ENCODE measurements at places on chromosomes 5 and 9. TPM values are rescaled to one million over a fixed set of nuclear protein-coding genes. Genes with fewer than 3 reads are reported as not detected.

DNA sequence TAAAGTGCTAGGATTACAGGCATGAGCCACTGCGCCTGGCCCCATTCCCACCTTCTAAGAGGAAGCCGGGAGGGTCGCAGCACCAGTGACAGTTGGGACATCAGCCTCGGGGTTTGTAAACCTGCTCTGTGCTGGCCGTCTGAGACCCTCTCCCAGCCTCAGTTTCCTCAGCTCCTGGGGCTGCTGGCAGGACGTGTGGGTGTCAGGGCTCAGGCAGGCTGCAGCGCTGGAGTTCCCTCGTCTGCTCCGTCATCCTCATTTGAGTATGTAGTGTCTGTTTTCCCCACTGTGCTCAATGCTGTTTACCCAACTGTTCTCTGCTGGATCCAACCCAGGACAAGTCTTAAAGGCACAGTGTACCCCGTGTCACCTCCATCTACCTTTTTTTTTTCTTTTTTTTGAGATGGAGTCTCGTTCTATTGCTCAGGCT lies 2.0 kb upstream of the NINJ1 start:
- no peaks in the 10 kb centered on the region for H3K36me3 ChIP-seq
- DNase-seq: no peak
- peaks cover 8% of the 10 kb centered on the region for H3K4me1 ChIP-seq
- H3K27ac ChIP-seq: no peak overlapping the region

DNA sequence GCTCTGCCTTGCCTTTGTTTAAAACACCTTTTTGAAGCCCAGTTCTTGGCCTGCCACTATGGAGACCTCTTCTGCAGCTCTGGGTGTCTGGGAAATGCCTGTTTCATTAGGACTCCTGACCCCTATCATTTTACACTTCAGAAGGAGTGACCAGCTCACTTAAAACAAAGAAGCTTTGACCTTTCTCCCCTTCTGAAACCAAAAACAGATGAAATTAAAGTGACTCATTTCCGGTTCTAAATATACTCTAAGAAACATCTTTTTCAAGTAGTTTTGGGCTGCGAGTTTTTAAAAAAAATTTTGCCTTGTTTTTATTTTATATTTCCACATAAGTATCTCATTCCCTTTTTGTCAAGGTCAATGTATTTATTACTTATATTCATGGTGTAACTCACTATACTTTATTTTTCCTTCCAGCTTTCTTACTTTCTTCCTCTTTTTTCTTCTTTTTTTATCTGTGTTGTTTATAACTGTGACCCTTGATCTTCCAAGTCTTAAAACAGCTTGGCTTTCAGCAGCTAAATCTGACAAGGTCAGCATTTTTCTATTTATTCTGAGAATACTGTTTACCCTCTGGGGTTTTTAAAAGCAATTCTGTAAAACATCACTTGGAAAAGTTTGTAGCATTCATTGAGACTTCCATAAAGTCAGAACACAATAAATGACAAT lies 672.9 kb downstream of the NR2F1-AS1 start:
- H3K4me3 ChIP-seq: no peak overlapping the region
- no peaks in the 10 kb centered on the region for H3K27me3 ChIP-seq
- no peak for DNase-seq
- H3K4me1 ChIP-seq: no peaks in the 10 kb centered on the region
- no peaks in the 10 kb centered on the region for H3K36me3 ChIP-seq
- H3K27ac ChIP-seq: peak overlapping the region; percentile 19

DNA sequence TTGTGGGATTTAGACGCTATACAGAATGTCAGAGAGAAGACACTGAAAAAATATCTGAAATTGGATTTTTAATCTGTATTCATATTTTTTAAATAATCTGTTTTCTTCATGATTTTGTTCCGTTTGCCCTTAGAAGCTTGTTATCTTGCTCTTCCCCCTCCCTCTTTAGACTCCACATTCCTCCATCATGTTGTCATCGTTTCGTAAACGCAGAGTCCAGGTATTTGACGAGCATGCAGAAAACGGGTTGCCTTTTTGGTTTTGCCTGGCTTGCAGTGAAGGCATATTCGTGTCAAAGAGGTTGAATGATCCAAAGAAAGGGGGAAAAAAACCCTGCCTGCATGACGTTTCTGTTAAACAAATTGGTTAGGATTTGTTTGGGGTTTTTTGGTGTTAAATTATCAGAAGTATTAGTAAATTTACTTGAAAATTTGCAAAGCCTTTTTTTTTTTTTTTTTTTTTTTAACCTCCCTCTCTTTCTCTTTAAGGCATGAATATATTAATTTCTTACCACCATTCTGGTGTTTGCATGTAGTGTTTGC lies 2.9 kb downstream of the SPTAN1 start:
- peaks cover 16% of the 10 kb centered on the region for H3K36me3 ChIP-seq
- peak overlapping the region; percentile 96 for H3K4me3 ChIP-seq
- no peaks in the 10 kb centered on the region for H3K27me3 ChIP-seq
- peaks cover 20% of the 10 kb centered on the region for H3K4me1 ChIP-seq
- peak; percentile 76 for DNase-seq
- H3K27ac ChIP-seq: peak overlapping the region; percentile 58

DNA sequence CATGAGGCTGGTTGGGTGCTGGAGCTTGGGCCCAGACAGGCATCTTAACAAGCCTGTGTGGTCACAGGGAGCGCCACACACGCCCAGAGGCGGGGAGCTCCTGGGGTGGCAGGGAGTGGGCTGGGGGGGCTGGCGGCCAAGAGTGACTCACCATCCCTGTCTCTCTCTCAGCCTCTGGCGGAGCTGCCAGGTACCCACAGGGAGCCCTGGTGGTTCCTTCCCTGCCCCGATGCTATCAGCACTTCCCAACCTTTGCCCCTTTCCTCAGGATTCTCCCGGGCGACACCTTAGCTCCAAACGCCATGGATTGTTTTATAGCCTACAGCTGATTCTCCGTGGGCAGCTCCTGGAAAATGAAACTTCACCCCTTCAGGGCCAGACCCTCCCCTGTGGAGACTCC lies 5.5 kb downstream of the SLC9A3 start:
- H3K4me1 ChIP-seq: peaks cover 10% of the 10 kb centered on the region
- peaks cover 46% of the 10 kb centered on the region for H3K27me3 ChIP-seq
- no peaks in the 10 kb centered on the region for H3K36me3 ChIP-seq
- H3K27ac ChIP-seq: no peak overlapping the region
- DNase-seq: no peak

GRCh38 chr5:109767997-109768396 lies 78.3 kb downstream of the MAN2A1 start:
- no peak overlapping the region for H3K27ac ChIP-seq
- no peaks in the 10 kb centered on the region for H3K4me1 ChIP-seq
- peaks cover 33% of the 10 kb centered on the region for H3K36me3 ChIP-seq
- no peaks in the 10 kb centered on the region for H3K27me3 ChIP-seq

PIP5K1B gene
- 9.1 TPM for total RNA-seq

CBY3 gene
- not detected for total RNA-seq

STPG3 gene
- total RNA-seq: not detected

ISL1 gene
- total RNA-seq: 6.1 TPM

GRCh38 chr5:5629607-5629978 lies 207.1 kb downstream of the ICE1 start:
- no peak overlapping the region for H3K4me3 ChIP-seq
- H3K4me1 ChIP-seq: no peaks in the 10 kb centered on the region
- no peaks in the 10 kb centered on the region for H3K27me3 ChIP-seq
- H3K27ac ChIP-seq: no peak overlapping the region
- no peak for DNase-seq

DNA sequence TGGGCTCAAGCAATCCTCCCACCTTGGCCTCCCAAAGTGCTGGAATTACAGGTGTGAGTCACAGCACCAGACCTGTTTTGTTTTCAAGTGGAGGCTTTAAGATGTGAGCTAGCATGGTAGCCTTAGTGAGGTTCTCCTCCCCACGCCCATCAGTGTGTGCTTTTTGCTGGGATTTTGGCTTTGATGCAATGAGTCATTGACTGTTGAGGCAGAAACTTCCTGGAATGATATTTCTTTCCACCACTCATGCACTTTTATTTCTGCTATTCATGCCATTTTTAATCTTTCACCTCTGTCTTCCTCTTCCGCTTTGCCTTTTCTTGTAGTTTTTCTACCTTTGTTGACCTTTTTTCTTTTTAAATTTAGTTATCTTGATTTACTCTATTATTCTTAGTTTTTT lies 4.2 kb upstream of the NFIL3 start:
- H3K27me3 ChIP-seq: peaks cover 21% of the 10 kb centered on the region
- no peak for DNase-seq
- no peak overlapping the region for H3K4me3 ChIP-seq

DNA sequence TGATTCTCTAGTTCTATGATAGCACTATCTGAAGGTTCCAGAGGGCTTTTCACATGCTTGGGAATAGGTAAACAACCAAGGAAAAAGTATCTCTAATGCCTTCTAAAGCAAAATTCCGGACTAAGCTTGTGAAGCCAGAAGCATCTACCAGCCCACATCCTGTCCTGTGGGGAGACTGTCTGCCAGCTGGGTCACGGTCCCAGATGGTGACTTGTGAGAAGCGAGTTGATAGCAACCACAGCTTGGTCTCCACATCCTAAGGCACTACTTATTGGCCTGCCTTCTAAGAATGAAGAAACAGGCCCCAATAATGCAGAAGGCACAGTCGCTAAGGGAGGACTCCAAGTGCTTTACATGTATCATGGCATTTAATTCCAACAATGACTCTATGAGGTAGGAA lies 184.1 kb upstream of the ADRA1B start:
- no peaks in the 10 kb centered on the region for H3K4me1 ChIP-seq
- H3K27me3 ChIP-seq: no peaks in the 10 kb centered on the region
- no peak overlapping the region for H3K27ac ChIP-seq
- DNase-seq: no peak
- no peak overlapping the region for H3K4me3 ChIP-seq

TEX48 gene
- not detected for total RNA-seq

DNA sequence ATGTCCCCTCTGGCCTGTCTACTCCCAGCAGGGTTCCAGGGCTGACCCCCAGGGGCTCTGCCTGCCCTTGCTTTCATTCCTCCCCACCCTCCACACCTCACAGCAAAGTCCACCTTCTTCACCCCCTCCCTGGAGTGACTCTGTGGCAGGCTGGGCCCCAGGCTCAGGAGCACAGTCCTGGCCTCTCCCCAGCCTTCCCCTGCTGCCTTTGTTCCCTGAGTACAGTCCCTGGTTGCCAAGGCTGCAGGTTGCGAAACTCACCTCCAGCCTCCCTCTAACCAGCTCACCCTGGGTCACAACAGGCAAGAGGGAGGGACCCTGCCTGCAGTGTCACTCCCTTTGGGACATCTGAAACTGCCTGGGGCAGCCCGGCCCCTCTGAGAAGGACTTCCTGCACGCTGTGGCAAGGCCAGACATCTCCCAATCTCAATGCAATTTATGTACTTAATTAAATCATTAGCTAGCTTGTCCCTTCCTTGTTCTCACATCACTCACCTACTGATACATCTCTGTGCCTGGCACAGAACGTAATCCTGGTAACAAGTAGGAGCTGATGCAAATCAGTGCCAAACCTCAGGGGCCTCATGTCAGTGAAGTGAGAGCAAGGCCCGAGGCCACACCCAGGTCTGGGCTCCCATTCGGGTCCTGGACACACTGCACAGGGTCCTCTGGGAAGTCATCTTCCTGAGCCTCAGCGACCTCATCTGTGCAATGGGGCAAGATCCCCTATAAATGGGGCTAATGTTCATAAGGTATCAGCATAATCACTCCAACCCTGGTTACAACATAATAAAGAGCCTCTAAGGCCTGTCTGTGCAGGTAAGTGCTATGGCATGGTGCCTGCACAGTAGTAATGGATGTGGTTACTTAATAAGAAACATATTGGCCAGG lies 27.3 kb upstream of the TRIM14 start:
- DNase-seq: no peak
- H3K4me3 ChIP-seq: no peak overlapping the region
- H3K4me1 ChIP-seq: no peaks in the 10 kb centered on the region
- no peaks in the 10 kb centered on the region for H3K27me3 ChIP-seq
- no peak overlapping the region for H3K27ac ChIP-seq

GRCh38 chr9:133575186-133576030 lies 33.8 kb downstream of the FAM163B start:
- no peak overlapping the region for H3K4me3 ChIP-seq
- H3K36me3 ChIP-seq: no peaks in the 10 kb centered on the region
- H3K27me3 ChIP-seq: no peaks in the 10 kb centered on the region
- no peaks in the 10 kb centered on the region for H3K4me1 ChIP-seq
- H3K27ac ChIP-seq: no peak overlapping the region

DNA sequence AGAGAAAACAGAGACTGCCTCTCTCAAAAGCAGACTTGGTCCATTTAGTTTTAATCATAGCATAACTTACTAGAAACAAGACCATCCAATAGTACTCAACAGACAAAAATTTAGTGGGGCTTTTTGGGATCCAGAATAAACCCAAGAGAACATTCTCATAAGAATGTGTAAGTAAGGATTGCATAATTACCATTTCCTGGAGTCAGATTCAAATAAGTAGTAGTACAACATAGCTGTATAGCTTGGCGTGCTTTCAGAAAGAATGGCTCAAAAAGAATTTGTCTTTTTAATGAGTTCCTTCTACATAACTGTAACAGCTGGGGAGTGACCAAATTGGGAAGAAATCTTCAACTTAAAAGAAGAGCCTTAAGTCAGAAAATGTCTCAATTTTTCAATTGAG lies 145.4 kb downstream of the DENND1A start:
- no peak for DNase-seq
- no peaks in the 10 kb centered on the region for H3K4me1 ChIP-seq
- no peaks in the 10 kb centered on the region for H3K27me3 ChIP-seq
- no peak overlapping the region for H3K4me3 ChIP-seq
- H3K36me3 ChIP-seq: no peaks in the 10 kb centered on the region

DNA sequence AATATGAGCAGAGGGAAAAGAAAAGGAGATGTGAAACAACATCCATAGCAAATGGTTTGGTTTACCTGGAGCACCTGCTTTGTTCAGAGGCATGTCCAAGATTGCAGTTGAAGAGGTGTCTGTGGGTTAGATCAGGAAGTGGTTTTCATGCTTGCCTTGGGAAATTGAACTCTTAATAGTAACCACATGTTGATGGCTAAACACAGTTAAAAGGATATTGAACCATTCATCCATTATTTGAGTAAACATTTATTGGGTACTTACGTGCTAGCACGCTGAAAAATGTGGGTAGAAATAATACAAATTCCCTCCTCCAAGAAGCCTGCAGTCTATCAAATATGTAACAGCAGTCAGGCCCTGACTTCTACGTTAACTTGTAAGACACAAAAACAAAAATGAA lies 235.7 kb upstream of the TNC start:
- H3K27me3 ChIP-seq: no peaks in the 10 kb centered on the region
- H3K4me3 ChIP-seq: no peak overlapping the region
- H3K27ac ChIP-seq: no peak overlapping the region
- DNase-seq: no peak
- H3K4me1 ChIP-seq: peaks cover 4% of the 10 kb centered on the region

DNA sequence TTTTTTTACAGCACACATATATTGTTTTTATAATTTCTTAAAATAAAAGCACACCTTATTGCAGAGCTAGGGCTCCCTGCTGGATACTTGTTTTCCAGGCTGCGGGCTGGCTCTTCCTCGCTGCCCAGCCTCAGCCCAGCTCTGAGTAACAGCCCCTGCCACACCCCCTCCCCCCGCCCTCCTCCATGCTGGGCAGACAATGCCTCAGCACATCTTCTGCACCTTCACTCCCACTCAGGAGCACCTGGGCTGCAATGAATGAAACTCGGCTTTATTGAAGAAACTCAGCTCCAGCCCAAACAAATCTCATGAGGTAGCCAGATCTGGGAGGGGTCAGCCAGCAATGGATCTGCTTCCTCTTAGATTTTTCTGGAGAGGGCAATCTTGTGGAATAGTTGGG lies 9.5 kb downstream of the IL9 start:
- H3K4me3 ChIP-seq: no peak overlapping the region
- peak; percentile 63 for DNase-seq
- no peaks in the 10 kb centered on the region for H3K36me3 ChIP-seq
- peaks cover 2% of the 10 kb centered on the region for H3K4me1 ChIP-seq
- H3K27me3 ChIP-seq: no peaks in the 10 kb centered on the region
- H3K27ac ChIP-seq: no peak overlapping the region

RPS23 gene
- total RNA-seq: 2,365 TPM

GRCh38 chr9:94971378-94972131 lies 245.1 kb downstream of the AOPEP start:
- H3K27me3 ChIP-seq: no peaks in the 10 kb centered on the region
- H3K4me1 ChIP-seq: peaks cover 8% of the 10 kb centered on the region
- no peak for DNase-seq
- no peak overlapping the region for H3K4me3 ChIP-seq
- H3K36me3 ChIP-seq: no peaks in the 10 kb centered on the region
